DMS 273 treated with DMSO at 0.1 percent for 48 hours (cell line): ENCODE measurements at places on chromosomes 5 and 9.

- DNase-seq, result no peak
Observed at GRCh38 chr5:74196233-74196632, 444.3 kb downstream of the ENC1 start.

DNA sequence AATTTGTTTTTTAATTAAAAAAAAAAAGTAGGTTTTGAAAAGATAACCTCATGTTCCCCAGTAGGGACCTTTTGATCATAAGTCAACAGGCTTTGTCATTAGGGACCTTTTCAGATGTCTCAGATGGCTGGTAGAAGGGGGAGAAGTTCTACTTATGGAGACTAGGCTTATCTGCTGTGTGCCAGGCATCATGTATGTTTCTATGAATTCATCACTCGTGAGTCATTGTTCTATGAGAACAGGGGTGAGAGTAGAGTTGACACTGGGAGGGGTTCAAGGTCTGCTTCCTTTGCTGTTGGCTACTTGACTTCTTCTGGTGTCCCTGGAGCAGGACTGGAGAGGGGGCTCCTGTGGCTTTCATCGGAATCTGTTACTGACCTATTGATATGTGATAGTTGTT is 138.8 kb downstream of the KDM4C start:
- DNase-seq, result no peak

GRCh38 chr9:34929506-34930102 is 28.5 kb upstream of the PHF24 start:
- DNase-seq, result no peak

DNA sequence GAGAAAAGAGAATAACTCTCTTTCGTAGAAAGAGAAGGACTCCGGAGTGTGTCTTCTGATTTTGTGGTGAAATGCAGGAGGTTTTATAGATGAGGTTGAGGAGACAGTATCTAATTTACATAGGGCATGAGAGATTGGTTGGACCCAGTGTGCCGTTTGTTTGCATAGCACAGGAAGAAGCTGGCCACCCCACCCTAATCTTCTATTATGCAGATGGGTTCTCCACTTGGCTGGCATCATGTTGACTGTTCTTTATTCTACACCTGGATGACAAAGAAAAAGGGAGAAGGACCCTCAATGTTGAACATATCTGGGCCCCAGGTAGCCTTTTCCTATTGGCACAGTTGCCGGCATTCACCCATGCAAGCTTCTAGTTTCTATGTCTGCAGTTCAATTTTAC is 23.2 kb upstream of the MINAR2 start:
- no peak for DNase-seq

DNA sequence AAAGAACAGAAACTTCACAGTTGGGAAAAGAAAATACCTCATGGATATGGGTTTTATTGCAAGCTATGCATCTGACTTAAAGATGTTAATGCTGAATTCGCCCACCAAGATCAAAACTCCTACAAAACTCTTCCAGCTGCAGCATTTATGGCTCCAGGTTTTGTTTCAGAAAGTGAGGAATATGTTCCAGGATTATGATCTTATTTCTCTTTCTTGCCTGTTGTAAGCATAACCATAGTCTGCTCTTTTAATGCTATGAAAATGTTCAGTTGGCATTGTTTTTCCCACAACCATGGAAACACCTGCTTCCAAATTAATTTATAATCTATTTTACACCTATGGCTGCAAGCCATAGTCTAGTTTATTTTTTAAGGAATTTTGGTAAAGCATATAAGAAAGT is 34.9 kb upstream of the FST start:
- DNase-seq, result no peak

- no peak for DNase-seq
Observed at GRCh38 chr9:257957-258356, 43.3 kb downstream of the DOCK8 start.

DNA sequence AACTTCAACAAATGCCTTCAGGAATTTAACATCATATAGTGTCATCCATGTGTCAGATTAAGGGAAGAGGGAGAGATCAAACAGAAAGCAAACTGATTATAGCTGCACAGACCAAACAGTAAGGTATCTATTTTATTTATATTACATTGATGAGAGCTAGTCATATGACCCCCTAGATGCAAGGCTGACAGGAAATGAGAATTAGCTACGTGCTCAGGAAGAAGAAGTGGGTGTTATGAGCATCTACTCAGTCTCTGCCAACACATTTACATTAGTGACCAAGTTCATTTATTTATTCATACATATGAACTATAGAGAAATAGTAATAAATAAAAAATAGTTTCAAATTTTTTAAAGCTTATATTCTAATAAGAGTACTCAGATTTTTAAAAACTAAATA is 787.3 kb downstream of the KCTD16 start:
- no peak for DNase-seq

DNA sequence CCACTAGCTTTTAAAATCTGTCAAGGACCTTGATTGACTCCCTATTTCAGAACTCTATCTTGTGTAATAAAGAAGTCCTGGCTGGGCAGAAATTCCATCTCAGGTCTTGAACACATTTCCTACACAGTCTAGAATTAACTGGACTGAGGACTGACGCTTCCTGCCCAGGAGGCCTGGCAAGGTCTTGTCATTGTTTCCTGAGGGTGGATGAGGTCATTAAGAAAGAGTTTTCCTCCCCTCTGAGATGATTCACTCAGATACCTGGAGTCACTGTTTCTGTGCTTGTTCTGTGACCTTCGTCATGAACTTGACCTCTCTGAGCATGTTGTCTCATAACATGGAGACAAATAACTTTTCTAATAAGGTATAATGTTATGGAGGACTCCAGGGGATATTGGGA is 10.0 kb downstream of the MTAP start:
- DNase-seq, result no peak

DNA sequence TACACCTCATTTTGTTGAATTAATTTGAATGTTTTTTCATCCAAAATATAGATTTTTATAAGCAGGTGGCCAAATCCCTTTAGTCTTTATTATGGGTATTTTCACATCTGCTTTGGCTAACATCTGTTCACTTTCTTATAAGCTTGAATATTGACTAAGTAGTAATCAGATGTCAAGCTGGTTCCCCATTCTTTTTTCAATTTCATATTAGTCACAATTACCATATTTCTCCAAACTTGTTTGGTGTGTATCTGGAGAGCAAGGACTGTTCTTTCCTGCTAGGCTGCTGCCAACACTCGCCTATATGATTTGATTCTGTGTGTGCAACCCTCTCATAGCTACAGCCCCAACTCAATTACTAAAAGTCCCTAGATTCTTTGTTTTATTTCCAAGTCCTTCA is 608.5 kb downstream of the PSAT1 start:
- no peak for DNase-seq

GRCh38 chr9:93051680-93052089 is 6.8 kb upstream of the SUSD3 start:
- no peak for DNase-seq

GRCh38 chr5:157366741-157367674 is 93.0 kb upstream of the NIPAL4 start:
- peak; percentile 5 for DNase-seq

- no peak for DNase-seq
Observed at GRCh38 chr9:8680157-8680556, 880.6 kb upstream of the DMAC1 start.

DNA sequence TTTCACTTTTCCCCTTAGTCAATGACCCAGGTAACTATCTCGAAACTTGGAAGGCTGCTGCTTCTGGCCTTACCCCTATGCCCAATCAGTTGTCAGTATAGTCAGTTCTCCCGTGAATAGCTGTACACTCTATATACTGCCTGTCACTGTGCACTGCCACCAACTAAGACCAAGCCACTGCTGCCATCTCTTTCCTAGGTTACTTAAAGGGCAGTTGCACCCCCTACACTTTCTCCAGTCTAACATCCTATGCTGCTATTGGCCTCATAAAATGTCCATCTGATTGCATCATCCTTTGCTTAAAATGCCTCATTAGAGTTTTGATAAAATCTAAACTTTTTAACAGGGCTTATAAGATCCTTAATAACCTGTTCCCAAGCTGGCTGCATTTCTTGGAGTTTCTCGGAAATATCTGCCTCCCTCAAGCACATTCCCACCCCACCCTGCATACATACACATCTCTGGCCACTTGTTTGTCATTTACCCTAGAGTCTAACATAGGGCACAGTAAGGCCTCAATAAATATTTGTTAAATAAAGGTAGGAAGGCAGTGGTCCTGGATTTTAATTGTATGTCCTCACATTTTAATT is 32.8 kb upstream of the TNFAIP8 start:
- DNase-seq, result no peak

- no peak for DNase-seq
Observed at GRCh38 chr9:22343218-22343611, 103.4 kb upstream of the DMRTA1 start.

GRCh38 chr5:90902651-90903386 is 344.2 kb downstream of the ADGRV1 start:
- no peak for DNase-seq

DNA sequence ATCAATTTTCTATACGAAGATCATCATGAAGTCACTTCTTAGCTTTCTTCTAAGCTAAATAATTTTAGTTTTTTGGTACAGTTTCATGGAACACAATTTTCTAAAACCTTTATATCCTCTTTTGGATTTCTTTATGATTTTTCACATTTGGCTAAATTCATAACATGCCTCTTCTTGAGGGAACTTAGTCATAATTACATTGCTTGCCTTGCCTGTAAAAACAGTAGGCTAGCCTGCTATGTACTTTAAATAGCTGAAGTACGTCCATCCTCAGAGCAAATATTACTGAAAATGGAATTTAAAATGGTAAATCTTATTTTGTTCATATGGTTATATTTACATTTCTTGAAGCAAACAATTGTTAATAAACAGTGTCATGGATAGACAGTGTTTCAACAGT is 225.0 kb downstream of the VPS13A start:
- DNase-seq, result no peak

- no peak for DNase-seq
Observed at GRCh38 chr5:77776554-77777206, 541 bp upstream of the TBCA start.

DNA sequence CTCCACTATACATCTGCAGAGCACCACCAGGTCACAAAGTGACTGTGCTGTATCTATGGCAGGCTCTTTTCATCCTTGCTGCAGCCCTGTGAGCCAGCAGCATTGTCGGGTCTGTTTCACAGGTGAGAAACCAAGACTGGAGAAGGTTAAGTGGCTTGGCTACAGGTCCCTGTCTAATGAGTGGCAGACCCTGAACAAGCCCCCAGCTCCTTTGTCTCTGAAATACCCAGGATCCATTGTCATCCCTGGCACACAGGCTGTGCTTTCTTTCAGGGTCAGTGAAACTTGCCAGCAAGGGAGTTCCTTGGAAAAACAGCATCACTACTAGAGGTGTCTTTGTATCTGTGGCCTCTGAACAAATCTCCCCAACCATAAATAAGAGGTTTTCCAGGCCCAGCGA is 27.6 kb upstream of the CXCL14 start:
- no peak for DNase-seq

GRCh38 chr9:106875529-106875928 is 12.6 kb downstream of the ZNF462 start:
- DNase-seq, result no peak

GRCh38 chr9:73327149-73327548 is 175.5 kb downstream of the ANXA1 start:
- no peak for DNase-seq

DNA sequence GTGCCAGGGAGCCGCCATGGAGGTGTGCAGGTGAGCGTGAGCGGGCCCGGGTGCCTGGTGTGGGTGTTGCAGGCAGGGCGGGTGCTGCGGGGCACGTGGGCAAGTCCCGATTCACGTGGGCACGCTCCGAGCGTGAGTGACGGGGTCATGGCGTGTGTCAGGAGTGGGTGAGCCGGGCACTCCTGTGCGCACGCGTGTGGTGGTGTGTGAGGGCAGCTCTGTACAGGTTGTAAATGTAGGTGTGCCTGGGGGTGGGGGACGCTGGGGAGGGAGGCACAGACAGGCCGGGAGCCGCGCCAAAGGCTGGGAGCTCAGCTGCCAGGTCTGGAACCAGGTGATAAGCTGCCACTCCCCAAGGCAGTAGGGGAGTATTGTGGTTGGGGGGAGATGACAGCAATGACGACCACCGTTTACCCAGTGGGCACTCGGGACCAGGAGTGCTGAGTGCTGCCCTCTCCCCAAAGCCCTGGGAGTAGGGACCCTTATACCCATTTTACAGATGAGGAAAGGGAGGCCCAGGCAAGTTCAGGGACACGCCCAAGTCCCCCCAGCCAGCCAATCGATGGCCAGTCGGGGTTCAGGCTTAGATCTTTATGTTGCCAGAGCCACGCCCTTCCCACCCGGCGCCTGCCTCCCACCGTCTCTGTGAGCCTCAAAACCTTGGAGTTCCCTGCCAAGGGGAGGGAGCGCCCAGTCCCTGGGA is 9.6 kb downstream of the NCS1 start:
- no peak for DNase-seq

GRCh38 chr9:91296354-91296753 is 65.4 kb downstream of the AUH start:
- DNase-seq, result no peak

DNA sequence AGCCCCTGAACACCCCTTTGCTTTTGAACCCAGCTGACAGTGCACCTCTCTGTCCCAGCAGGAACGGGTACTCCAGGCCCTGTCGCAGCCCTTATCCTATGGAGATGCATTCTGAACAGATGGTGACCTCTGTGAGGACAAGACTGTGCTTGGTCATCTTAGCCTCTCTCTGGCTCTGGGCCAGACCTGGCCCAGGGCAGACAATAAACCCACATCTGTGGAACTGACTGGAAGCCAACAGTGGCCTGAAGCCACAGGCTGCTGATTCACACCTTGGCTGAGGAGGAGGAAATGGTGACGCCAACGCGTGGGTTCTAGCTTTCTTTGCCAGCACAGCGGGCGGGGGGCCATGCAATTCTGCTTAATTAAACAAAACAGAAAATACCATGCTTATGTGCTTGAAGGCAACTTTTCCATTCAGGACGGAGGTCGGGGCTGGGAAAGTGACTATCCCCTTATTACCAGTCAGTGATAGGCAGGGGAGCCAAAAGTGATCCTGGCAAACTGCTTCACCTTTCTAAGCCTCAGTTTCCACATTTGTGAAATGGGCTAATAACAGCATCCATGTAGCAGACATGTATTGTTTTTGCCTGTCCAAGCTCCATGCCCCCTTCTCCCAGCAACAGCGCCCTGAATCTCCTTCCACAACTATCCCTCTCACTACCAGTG is 10.8 kb downstream of the SH3PXD2B start:
- DNase-seq, result peak; percentile 96

GRCh38 chr9:128455849-128456612 is at the start of gene ODF2:
ODF2 (plus strand) TSS chr9:128456006; CDS start chr9:128456092, 86 bp downstream.
- DNase-seq, result peak; percentile 85

GRCh38 chr9:81361296-81361695 is 328.1 kb downstream of the TLE1 start:
- DNase-seq, result no peak
